ENCODE measurements at places on chromosomes 6 and 20. TPM values are rescaled to one million over a fixed set of nuclear protein-coding genes. Genes with fewer than 3 reads are reported as not detected.

MAFB gene
- 104 TPM for total RNA-seq

NKAIN4 gene
- 10.2 TPM for total RNA-seq

TMEM217 gene
- total RNA-seq: 1.1 TPM

PSORS1C2 gene
- not detected for total RNA-seq

HLA-F gene
- 2.8 TPM for total RNA-seq
